ENCODE measurements at places on chromosomes 4 and X.

GRCh38 chrX:86154553-86154952 lies 6.3 kb downstream of the DACH2 start:
- no peak for DNase-seq

- DNase-seq, result no peak
Observed at GRCh38 chr4:9988363-9988749, 32.9 kb downstream of the SLC2A9 start.

DNA sequence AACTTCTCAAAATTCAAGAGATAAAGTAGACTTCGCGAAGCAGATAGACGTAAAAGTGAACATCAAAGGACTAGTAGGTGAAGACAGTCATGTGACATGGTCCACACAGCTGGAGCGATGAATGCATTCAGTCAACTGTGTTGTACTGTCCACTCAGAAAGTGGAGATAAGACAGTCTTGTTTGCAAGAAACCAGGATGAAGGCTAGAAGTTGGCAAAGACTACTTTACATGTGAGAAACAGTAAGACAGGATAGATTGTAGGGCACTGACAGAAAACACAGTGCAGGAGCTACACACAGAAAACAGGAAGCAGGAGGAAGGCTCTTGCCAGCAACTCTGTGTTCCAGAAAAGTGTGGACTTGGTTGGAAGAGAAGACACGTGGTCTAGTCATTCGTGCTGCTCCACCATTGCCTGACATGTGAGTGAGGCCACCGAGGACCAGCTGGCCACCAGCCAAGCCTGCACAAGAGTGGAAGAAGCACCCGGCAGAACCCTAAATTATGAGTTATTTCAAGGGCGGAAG lies 78.9 kb downstream of the FAT1 start:
- DNase-seq, result no peak

GRCh38 chr4:103719830-103720207 lies at the start of gene TACR3:
Gene TACR3 (minus strand): TSS chr4:103719985. CDS start chr4:103719675, 310 bp downstream.
- DNase-seq, result no peak

- DNase-seq, result no peak
Observed at GRCh38 chrX:134251241-134251640, 14.3 kb downstream of the CCDC160 start.

DNA sequence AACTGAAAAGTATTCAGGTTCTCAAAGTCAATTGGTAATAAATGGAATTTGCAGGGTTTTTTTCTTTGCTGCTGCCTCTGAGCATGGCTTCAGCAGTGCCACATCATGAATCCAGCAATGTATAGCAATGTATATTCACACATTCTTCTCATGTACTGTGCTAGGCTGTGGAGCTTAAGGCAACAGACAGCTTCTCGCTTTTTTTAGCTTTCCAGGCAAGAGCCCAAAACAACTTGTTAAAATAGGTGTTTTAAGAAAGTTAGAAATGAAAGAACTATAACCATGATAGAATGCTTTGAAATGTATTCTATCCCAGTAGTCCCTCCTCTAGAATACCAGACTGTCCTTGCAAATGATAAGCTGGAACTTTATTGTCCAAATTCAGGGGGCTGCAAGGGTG lies 30.4 kb downstream of the SMIM43 start:
- DNase-seq, result no peak

DNA sequence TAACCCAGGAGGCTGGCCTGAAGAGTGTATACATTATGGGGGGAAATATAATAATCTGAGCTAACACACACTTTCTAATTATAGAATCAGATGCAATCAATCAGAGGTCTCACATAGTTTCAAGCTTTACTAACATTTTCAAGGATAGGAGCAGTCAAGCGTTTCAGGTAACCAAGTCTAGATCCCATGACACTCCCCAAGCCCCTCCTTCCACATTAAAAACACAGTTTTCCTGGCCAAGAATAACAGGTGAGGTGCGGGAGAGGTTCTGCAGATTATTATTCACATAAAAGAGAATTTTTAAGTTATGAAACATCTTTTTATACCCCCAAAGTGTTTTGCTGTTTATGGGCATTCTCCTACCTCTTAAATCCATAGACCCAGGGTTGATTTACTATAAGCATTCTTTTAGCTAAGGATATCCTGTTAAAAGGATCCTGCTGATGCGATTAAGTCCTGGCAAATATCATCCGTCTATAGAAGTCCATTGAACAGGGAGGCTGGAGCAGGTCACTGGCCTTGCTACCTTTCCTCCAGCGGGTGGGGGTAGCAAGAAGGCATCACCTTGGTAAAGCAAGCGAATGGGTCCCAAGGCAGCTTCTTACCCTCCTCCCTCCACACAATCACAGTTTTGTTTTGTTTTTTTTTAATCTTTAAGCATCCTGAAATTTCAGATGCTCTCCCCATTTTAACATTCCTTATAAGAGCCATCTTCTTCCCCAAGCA lies 104.7 kb upstream of the GPM6A start:
- no peak for DNase-seq

DNA sequence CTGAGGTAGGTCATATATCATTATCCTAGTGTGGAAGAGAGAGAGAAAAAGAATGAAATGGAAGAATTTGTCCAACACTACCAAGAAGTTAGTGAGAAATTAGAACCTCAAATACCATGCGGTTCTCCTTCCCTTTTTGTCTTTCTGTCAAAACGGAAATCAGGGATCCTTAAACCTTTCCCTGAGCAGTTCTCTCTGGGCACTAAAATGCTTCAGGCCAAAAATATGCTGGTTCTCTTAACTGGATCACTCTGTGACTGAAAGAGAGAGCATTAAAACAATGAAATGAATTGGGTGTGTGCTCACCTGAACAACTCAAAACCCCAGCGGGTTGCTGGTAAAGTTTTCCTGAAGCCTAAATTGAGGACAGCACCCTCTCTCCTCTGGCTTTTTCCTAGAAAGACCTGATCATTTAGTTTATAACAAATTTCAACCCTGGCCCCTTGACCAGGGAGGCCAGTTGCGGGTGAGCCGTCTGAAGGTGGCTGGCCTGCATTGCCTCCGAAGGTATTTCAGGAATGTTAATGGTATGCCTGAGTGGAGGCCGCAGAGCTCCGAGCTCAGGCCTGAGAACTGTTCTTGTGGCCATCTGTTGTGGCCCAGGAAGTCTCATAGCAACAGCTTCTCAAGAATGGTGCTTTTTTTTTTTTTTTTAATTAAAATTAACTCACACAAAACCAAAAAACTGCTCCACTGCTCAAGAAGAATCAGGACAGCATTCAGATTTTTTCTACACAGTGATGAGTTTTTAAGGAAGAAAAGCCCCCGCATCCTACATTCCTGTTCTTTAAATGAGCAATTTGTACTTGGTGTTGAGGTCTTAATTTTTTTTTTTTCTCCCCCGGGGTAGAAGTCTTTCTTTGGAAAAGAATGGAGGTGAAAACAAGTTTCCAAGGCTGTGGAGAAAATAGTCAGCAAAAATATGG lies 155.1 kb downstream of the SHROOM3 start:
- DNase-seq, result no peak

- peak; percentile 11 for DNase-seq
Observed at GRCh38 chr4:100929135-100929534, 411.3 kb upstream of the EMCN start.

GRCh38 chr4:155592938-155593297 lies 73.7 kb upstream of the GUCY1A1 start:
- DNase-seq, result no peak

DNA sequence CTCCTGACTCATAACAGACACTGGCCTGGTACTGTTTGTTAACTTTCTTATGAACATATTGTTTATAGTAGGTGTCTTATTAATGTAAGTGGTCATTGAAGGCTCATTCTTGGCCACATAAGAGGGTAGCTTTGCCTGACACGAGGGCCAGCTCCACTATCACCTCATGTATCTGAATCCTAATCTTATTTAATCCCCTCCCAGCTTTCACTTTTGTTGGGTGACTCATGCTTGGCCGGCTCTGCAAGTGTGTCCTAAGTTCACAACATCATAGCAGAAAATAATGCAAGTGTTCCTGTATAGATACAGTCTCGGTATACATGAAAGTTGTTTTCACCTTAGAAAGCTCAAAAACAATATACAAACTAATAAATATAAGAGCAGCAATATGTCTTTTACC lies 283.8 kb downstream of the IQCM start:
- DNase-seq, result no peak

- DNase-seq, result peak; percentile 22
Observed at GRCh38 chrX:74422576-74423288, 1.4 kb downstream of the SLC16A2 start.

DNA sequence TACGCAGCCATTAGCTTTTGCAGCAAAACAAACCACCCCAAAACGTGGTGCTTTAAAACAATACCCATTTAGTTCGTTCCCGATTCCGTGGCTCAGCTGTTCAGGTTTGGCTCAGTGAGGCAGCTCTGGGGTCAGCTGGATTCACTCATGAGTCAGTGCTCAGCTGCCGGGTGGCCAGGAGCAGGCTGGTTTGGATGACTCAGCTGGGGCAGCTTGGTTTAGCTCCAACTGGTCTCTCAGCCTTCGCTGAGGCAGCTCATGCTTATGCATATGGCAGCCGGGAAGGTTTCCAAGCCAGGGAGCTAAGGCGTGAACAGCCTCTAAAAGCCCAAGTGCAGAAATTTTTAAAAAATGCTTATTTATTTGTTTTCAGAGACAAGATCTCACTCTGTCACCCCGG lies 13.3 kb upstream of the CD99 start:
- no peak for DNase-seq

DNA sequence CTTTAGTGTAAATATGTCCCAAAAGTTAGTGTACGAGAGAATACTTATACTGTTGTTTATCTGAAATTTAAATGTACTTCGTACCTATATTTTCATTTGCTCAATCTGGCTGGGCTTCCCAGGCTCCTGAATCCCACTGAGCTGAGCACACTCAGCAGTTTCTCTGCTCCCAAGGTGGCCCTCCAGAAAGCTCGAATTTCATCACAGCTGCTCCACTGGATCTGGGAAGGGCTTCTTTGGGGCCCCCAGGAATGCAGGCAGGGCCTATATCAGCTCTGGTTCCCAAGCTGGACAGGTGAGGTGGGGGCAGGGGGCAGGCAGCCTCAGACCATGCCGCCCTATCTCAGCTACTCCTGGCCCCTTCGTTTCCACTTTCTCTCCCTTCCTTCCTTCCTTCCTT lies 1.5 kb upstream of the FATE1 start:
- DNase-seq, result no peak

GRCh38 chrX:45601052-45601451 lies 400.4 kb upstream of the DIPK2B start:
- no peak for DNase-seq

DNA sequence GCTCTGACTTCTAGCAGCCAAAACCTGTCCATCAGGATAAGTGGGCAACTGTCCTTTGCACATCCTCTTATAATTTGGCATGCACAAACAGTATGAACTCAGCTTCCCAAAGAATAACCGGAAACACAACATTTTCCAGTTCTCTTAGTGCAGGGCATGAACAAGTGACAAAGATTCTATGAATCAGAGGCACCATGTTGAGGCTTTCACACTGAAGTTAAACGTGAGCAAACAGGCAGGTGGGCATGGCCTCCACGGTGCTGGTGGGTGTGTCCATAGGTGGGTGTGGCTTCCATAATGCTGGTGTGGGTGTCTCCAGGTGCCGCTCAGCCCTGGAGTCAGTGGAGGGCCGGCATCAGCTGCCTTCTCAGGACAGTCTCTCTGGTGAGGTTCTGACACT lies 196.5 kb downstream of the SMIM20 start:
- DNase-seq, result no peak

DNA sequence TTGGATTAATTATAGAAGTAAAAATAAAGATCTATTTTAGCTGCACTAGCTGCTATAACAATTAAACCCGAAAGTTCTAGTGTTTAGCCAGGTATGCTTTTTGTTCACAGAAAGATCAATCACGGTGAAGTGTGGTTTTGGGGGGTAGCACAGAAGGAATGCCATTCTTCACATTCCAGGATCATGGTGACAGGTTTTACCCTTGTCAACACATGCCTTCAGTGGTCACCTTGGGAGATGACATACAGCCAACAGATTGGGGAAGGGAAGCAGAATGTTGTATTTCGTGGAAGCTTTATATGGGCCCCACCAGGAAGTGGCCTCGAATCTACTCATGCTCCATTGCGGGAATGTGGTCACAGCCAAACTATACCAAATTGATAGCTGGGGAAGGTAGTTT lies 753.6 kb downstream of the RAPGEF2 start:
- no peak for DNase-seq

GRCh38 chr4:149999485-150000074 lies 78.7 kb upstream of the DCLK2 start:
- peak; percentile 15 for DNase-seq

DNA sequence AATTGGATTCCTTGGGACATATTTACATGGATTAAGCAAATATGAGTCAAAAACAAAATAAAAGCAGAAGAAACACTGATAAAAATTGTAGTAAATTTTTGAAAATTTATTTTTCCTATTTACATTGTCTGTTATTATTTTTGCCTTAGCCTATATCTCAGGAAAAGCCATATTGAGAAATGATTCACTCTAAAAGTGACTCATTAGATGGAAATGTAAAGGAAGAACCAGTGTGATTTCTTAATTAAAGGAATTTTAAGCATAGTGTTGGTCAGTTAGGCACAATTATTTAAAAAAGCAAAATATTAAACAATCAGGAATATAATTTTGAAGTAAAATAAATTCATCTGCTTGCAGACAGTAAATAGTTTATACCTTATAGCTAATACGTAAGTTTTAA lies 167.4 kb upstream of the NAP1L5 start:
- DNase-seq, result no peak

DNA sequence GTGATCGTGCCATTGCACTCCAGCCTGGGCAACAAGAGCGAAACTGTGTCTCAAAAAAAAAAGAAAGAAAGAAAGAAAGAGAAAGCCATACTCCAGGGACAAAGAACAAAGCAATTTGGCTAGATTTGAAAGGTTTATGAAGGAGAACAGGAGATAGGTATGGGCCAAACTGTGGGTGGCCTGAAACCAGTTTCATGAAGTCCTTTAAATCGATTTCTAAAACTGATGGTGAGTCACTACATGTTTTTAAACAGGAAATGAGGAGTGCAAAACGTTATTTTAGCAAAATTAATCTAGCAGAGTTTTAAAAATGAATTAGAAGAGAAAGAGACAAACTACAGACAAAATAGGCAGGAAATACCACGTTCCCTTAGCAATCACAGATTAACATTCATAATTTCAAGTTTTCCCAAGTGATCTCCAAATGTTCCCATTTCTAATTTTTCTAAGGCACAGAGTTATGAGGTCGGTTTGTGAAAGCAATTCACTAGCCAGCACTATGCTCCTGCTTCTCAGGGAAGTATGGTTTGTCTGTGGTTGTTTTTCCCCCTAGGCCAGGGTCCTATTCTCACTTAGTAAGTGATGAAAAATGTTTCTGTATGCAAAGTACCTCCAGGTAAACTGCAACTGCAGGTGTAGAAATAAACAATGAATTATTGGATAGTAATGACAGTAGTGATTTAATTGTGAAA lies 190.6 kb downstream of the PPP3CA start:
- DNase-seq, result no peak

DNA sequence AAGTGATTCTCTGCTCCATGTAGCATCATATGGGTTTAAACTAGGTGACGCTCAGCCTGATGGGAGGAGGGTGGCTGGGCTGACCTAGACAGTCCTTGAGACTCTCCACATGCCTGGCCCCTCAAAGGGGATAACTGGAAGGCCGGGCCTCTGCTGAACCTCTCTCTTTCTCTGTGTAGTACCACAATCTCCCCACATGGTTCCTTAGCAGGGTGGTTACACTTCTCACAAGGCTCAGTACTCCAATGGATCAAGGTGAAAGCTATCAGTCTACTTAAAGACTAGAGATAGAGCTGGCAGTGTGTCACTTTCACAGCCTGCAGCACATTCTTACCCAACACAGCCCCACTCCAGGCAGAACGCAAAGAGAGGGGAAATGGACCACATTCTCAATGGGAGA lies 80.4 kb downstream of the LDB2 start:
- DNase-seq, result no peak

All from NCI-H1092 (cell line).